ENCODE measurements at places on chromosomes 5 and 9. TPM values are rescaled to one million over a fixed set of nuclear protein-coding genes. Genes with fewer than 3 reads are reported as not detected.

GRCh38 chr9:78601957-78602565, 305.1 kb downstream of the PSAT1 start:
- ATAC-seq, result peak; percentile 25

GRCh38 chr5:163916861-163917260, 411.4 kb downstream of the MAT2B start:
- no peak for ATAC-seq

Gene FBN2
- 7.5 TPM for total RNA-seq

GRCh38 chr5:32707418-32707997, 3.6 kb upstream of the NPR3 start:
- no peak for ATAC-seq

DNA sequence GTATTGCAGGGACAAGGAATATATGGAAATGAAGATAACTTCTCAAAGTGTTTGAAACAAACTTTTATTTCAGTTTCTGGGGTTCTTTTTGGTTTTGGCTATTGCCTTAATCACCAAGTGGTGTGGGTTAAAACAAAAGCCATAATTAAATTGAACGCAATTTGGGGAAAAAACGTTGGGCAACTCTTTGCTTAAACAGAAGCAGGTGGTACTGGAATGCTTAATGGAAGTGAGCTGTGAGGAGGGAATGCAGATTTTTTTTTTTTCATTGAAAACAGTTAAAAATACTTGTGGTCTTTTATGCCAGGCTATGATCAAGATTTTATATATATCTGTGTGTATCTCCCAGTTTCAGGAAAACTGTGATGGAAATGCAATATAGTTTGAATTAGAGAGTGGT, 195.7 kb upstream of the TUT7 start:
- no peak for ATAC-seq

DNA sequence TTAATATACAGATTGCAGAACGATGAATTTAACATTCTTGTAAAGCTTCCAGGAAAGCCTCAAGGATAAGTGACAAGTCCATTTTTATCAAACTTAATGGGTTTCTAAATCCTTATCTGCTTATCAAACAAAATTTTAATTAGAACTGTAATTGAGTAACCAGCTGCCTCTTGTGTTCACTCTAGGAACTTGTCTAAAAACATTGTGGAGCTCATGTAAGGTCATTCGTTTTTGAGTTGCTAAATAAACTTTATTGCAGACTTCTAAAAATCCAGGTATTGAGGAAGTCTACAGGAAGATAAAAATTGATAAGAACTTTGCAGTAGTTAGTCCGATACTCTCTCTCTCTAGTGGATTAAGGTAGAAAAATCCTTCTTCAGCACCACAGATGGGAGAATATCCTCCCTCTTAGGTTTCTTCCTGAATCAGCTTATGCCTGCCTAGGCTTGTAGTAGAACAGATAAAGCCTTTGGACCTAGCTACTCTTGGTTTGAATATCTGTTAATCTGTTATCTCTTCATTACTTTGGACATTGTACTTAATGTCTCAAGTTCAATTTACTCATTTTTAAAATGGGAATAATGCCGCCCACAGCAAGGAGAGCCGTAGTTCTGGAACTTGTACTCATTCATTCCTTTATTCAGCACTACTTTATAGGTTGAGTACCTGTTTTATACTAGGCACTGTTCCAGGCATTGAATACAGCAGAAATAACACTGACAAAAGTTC, 60.0 kb upstream of the DHFR start:
- ATAC-seq, result no peak

Gene UBQLN1
- total RNA-seq, result 112 TPM

DNA sequence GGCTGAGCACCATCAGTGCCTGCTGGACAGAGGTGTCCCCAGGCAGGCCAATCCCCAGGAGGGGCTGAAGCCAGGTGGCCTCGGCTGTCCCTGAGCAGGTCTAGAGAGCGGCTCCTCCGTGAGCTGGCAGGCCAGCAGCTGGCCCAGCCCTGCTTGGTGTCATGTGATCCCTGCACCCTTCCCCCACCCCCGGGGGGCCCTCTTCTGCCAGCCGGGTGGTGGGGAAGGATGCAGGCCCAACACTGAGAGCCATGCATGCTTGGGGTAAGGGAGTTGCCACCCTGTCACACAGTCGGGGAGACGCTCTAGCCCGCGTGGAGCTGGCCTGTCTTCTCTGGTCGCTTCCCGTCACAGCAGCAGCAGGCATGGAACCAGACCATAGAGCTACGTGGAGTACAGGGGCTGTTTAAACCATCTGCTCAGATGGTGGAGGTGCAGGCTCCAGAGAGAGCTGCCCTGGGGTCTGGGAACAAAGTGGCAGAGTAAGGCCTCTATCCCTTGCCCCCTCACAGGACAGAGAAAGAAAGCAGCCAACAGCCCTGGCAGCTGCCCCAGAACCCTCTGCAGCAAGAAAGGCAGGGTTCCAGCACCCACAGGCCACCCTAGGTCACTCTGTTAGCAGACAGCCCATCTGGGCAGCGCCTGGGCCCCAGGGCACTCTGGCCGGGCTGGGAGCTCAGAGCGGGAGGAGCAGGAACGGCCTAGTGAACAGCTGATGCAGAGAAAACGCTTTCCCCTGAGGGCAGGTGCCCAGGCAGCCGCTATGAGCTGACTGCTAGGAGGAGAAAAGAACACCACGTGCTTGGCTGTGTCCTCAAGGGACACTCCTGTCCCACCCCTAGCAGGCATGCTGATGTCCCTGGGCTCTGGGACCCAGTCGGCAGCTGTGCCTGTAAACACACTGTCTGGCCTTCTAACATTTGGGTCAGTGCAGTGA, 6.8 kb downstream of the RALGDS start:
- ATAC-seq, result peak; percentile 19

GRCh38 chr9:27634879-27635278, 61.6 kb upstream of the C9orf72 start:
- no peak for ATAC-seq

DNA sequence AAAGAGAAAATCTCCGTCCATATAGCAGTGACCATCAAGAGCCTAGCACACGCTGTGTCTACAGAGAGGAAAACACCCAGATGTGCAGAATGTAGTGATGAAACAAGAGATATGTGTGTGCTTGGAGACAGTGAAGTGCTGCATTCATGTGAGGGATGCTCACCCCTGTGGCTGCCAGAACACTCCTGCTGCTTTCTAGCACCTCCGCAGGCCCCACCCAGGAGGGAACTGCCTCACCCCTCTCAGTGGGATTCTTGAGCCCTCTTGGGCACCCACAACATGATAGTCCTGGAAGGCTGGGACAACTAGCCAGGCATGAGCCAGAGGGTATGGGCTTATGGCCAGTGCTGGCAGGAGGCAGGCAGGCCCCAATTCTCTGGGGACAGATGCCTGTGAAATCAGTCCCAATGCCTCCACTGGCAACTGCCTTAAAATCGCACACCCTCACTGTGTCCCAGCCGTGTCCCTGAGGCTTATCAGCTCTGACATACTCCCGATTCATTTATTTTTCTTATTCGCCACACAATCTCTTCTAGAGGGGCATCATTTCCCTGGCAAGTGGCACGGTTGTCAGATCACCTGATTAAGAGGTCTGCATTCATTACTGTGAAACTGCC, 73.2 kb upstream of the FSTL4 start:
- ATAC-seq, result no peak

Gene LIX1
- total RNA-seq, result 0.08 TPM

- no peak for ATAC-seq
These were observed 53.4 kb upstream of the RPS23 start for GRCh38 chr5:82331557-82331956.

- no peak for ATAC-seq
These were observed 154.8 kb downstream of the GABRB2 start for GRCh38 chr5:161391724-161392123.

DNA sequence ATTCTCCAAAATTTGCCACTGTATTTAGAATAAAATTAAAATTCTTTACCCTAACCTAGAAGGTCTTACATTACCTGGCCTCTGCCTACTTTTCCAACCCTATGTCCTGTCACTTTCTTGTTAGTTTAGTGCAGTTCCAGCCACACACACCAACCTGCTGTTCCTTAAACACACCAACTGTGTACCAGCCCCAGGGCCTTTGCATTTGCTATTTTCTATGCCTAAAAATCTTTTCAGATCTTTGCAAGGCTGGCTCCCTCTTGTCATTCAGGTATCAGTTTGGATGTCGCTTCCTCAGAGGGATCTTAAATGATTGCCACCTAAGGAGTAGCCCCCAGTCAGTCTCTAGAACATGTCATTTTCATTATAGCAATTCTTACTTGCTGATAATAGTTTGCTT, 17.7 kb upstream of the NRG2 start:
- no peak for ATAC-seq

DNA sequence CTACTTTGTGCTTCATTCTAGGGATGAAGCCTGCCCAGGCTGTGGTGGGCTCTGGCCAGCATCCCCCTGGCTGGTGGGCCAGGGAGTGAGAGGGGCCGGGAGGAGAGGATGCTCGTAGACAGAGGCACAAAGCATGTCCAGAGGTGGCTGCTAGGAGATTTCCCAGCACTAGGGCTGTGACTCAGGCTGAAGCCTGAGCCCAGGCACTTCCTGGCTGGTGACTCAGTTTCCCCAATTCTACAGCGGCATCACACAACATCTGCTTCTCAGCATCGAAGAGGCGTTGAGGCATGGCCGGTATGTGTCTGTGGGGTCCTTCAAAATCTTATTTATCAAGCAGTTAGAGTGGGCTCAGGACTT, 55.6 kb downstream of the DUSP1 start:
- ATAC-seq, result no peak

Gene CD72
- 1.0 TPM for total RNA-seq

DNA sequence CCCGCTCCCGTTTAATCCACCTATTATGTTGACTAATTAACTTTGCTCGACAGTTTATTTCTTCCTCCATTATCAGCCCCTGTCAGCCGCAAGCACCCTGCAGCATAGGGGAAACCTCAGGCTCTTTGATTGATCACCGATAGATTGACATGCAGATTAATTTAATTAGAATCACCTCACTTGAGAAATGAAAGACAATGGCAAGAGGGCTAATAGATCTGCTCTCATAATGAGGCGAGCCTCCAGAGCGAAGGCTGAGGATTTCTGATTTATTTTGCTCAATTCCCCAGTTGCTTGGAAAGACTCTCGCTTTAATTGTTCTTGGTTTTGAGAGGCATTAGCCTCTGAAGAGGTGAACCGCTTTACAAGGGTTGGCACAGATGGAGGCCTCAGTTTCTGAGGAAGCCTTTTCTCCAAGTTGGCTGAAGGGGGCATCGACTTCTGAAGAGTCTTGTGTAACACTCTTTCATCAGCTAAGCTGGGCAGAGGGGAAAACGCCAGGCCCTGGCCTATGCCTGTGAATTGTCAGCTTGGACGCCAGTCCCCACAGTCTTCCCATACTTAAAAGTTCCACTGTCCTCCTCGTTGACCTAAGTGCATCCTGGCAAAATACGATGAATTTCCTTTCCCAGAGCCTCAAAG, 275.4 kb downstream of the EBF1 start:
- no peak for ATAC-seq

- ATAC-seq, result no peak
These were observed 296.8 kb upstream of the VLDLR start for GRCh38 chr9:2324742-2325141.

GRCh38 chr9:87950765-87951488, 23.4 kb downstream of the CDK20 start:
- no peak for ATAC-seq

Gene GLRA1
- total RNA-seq, result not detected

Gene IL4
- total RNA-seq, result not detected

DNA sequence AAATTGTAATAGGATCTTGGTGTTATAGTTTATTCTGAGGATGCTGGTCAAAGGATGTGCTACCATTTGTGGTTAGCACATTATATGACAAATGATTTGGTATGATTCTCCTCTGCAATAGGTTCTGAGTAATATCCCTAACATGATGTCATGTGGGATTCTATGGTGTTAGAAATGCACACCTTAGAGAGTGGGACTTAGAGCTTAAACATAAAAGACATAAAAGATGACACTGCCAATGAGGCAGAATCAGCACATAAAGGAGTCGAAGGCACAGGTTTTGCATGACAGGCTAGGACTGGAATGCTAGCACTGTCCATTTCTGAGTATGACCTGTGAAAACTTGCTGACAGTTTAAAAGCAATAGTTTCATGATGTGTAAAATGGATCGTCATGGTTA, 100.4 kb downstream of the OSTF1 start:
- no peak for ATAC-seq

GRCh38 chr5:132461569-132462070, 29.0 kb downstream of the IRF1 start:
- no peak for ATAC-seq

- ATAC-seq, result no peak
These were observed 281.5 kb downstream of the EFNA5 start for GRCh38 chr5:107389130-107389774.

- ATAC-seq, result no peak
These were observed 9.5 kb upstream of the TIFAB start for GRCh38 chr5:135461481-135462151.

GRCh38 chr5:32274548-32275395, 38.0 kb downstream of the MTMR12 start:
- peak; percentile 46 for ATAC-seq

DNA sequence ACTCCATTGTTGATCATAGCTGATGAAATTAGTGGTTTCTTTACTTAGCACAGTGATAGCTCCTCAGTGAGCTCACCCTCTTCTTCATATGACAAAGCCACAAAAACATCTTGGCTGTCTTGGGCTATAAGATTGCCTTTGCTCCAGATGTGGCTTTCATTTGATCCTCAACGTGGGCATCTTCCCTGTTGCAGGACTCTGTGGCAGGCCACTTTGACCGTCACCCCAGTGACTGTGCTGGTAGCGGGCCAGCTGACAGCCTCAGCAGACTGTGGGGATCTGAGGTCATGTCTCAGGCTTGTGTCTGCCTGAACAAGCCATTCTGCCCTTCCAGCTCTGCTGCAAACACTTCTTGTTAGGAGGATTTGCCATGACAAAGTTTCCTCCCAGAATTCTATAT, 422.2 kb downstream of the NR2F1-AS1 start:
- no peak for ATAC-seq

- ATAC-seq, result no peak
These were observed 119.1 kb upstream of the NR5A1 start for GRCh38 chr9:124626276-124626675.

GRCh38 chr9:136353088-136353487, 10.5 kb downstream of the DNLZ start:
- no peak for ATAC-seq

GRCh38 chr5:160774666-160775315, 77.2 kb downstream of the ATP10B start:
- no peak for ATAC-seq

GRCh38 chr9:86807367-86807976, 139.8 kb downstream of the GAS1 start:
- ATAC-seq, result peak; percentile 65

DNA sequence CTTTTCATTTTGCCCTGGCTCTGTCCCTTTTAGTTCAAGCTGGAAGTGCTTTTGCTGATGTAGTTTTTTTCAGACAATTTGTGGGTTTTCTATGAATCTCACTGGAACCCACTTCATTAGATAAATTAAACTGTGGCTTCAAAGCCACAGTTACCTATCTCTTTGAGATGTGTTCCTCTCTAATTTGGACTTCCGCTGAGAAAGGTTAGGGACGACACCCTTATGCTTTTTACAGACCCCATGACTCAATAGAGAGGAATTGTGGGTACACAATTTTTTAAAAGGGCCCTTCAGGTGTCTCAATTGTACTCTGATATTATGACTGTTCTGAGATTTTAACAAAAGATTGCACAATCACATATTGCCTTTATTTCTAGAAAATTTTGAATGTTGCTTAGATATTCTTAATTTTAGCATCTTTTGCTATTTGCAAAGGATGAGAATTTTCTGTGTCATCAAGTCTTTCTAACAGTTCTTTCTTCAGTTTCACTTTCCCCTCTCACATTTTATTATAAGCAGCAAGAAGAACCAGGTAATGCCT, 110.6 kb downstream of the GADD45G start:
- ATAC-seq, result no peak
